ENCODE measurements at places on chromosomes 4 and X. TPM values are rescaled to one million over a fixed set of nuclear protein-coding genes. Genes with fewer than 3 reads are reported as not detected.

FRYL gene
- total RNA-seq: 38.3 TPM

DNA sequence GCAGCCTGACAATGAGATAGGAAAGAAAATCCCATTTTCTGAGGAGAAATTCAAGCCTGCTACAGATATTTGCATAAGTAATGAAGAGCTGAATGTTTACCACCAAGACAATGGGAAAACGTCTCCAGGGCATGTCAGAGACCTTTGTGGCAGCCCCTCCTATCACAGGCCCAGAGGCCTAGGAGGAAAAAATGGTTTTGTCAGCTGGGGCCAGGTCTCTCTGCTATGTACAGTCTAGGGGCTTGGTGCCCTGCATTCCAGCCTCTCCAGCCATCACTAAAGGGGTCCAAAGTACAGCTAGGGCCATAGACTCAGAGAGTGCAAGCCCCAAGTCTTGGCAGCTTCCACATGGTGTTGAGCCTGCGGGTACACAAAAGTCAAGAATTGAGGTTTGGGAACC, 361.6 kb upstream of the ANXA10 start:
- H3K36me3 ChIP-seq: no peaks in the 10 kb centered on the region
- no peak for DNase-seq
- no peak overlapping the region for H3K4me3 ChIP-seq
- no peak overlapping the region for H3K27ac ChIP-seq
- no peaks in the 10 kb centered on the region for H3K27me3 ChIP-seq

DNA sequence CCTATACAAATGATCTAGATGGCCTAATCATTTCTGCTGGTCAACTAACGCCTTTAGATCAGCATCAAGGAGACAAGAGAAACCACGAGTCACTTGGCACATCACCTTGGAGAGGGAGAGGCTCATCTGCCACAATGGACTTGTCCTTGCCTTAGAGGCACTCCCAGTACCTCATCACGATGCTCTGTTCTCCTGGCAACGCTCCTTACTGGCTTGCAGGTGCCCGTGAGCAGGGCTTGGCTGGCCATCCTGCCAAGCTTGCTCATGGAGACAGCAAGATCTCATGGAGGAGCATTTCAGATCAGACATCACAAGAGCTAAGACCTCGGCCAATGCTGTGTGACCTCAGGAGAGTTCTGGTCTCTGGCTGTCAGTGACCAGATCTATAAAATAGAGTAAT, 2.7 kb upstream of the SMIM20 start:
- peaks cover 26% of the 10 kb centered on the region for H3K4me1 ChIP-seq
- no peak overlapping the region for H3K27ac ChIP-seq
- no peaks in the 10 kb centered on the region for H3K36me3 ChIP-seq
- DNase-seq: no peak
- H3K4me3 ChIP-seq: no peak overlapping the region

SPANXB1 gene
- total RNA-seq: not detected

Data from muscle of leg (tissue), 16 donors.